Amniotic stem cell (primary cell): ENCODE measurements at places on chromosomes 12 and 14.

GRCh38 chr14:74964787-74965485 is 9.5 kb upstream of the PGF start:
- DNase-seq, result no peak

DNA sequence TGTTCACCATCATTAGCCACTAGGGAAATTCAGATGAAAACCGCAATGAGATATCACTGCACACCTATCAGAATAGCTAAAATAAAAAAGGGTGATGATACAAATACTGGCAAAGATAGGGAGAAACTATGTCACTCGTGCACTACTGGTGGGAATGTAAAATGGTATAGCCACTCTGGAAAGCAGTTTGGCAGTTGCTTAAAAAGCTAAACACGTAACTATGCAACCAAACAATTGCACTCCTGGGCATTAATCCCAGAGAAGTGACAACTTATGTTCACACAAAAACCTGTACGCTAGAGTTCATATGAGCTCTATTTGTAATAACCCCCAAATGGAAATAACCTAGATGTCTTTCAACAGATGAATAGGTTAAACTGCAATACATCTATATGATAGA is 35.4 kb downstream of the GPR135 start:
- DNase-seq, result no peak

GRCh38 chr14:24079491-24080141 is 8.3 kb downstream of the CPNE6 start:
- no peak for DNase-seq

DNA sequence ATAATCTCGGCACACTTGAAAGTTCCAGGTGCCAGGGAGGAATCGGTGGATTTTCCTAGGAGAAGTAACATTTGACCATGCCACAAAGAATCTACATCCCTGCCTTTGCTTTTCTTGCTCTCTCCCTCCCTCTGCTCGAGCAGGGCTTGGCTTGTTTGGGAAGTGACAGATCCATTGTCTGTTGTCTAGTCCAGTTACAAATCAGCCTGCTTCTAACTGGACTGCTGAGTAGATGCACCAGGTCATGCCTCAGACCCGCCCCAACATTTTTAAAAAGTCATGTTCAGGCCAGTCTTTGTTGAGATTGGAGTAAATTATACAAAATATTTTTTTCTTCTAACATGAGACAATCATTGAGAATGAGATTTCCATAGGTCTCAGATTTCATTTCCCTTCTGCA is 153.4 kb downstream of the GCH1 start:
- DNase-seq, result no peak

DNA sequence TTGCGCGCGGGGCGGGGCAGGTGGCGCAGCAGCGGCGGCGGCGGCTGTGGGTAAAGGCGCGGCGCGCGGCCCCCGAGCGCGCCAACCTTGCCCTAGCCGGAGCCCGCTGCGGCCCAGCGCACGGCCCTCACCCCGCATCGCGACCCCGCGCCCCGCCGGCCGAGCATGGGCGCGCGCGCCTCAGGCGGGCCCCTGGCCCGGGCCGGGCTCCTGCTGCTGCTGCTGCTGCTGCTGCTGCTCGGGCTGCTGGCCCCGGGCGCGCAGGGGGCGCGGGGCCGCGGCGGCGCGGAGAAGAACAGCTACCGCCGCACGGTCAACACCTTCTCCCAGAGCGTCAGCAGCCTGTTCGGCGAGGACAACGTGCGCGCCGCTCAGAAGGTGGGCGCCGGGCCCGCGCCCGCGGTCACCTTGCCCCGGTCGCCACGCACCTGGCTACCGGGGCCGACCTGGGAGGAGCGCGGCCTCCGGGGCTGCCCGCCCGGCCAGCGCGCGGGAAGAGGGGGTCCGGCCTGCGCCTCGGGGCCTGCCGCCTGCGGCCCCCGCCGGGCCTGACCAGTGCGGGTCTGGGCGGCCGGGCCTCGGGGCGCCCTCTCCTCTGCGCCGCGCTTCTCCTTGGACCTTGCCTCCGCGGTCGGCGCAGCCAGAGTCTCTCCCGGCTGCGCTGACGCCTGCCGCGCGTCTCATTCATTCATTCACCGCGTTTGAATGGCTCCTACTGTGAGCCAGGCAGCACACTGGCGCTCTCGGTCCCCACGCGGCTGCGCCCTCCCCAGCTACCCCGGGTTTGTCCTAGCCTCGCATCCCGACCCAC is at the start of gene BRI3BP:
Gene BRI3BP, plus strand, starts transcription at position 20 of the 811 bp plus-strand sequence. Its CDS starts 146 bp downstream, at position 166.
- no peak for DNase-seq

DNA sequence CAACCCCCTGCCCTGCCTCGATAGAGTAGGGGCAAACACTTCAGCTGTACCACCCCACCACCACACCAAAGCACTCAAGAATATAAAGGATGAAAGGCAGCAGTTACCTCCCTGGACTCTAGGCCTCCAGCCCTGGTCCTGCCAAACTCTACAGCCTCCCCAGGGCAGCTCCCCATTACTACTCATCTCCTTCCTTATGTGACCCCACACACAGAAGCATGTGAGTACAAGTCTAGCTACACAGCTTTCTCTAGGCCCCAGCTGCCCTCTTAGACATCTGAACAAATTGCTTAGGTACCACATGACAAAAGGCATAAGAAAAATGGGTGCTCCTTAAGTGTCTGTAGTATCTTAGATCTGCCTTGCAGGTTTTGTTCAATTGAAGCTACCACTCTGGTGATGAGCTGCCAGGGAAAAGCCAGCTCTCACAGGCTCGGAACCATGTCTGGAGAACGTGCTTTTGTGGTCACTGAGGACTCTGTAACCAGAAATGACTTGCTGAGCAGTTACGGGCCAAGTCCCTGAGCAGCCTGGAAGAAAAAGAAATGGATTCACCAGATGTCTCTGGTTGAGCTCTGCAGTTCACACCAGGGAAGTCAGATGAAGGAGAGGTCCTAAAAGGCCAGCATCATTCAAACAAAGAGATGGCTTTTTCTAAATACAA is 32.8 kb downstream of the FMNL3 start:
- no peak for DNase-seq

DNA sequence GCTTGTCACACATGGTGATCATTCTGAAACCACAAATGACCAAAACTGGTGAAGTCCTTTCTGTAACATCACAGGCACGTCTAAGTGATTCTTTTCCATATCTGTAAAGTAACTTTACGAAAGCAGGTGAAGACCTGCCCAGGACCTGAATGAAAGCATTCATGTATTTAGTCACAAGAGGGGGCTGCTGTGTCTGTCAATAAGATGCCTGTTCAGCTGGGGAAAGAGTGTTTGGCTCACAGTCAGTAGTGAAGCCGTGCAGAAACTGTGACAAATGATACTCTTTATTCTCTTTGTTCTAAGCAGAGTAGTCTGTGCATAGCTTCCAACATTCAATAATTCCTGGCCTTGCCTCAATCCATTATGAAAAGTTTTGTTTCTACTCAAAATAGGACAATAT is 373.5 kb upstream of the OR4E1 start:
- no peak for DNase-seq

DNA sequence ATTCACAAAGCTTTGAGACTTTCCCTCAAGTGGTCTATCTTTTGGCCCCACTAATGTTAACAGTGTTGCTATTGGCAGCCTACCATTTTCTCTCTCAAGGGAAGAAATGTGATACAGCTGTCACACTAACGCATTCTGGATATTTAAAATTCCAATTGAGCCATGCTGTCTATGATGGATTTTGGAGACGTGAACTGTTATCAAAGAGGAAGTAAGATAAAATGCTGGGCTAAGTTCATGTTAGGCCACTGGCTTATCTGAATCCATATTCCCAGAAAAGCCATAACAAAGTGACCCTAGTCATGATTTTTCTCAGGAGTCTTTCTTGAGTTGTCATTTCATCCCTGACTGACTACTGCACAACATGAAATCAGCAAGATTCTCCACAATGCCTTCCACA is 200.2 kb downstream of the PHLDA1 start:
- no peak for DNase-seq

DNA sequence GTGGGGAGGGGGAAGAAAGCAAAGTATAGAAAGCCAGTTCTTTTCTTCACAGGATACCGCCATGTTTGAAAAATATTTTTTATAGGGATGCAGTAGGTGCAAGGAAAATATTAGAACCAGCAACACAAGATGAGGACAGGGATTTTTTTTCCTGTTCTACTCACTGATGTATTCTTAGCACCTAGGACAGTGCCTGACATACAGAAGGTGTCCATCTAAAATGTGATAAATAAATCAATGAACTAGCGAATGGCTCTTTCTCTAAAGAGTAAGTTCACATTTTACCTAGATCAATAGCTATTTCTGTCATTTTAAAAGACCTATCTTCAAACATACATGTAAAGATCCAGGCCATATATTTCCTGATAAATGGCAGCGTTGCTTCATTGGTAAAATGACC is 18.8 kb downstream of the EGLN3 start:
- no peak for DNase-seq

GRCh38 chr14:24213866-24214662 is 776 bp upstream of the CHMP4A start:
- DNase-seq, result no peak

DNA sequence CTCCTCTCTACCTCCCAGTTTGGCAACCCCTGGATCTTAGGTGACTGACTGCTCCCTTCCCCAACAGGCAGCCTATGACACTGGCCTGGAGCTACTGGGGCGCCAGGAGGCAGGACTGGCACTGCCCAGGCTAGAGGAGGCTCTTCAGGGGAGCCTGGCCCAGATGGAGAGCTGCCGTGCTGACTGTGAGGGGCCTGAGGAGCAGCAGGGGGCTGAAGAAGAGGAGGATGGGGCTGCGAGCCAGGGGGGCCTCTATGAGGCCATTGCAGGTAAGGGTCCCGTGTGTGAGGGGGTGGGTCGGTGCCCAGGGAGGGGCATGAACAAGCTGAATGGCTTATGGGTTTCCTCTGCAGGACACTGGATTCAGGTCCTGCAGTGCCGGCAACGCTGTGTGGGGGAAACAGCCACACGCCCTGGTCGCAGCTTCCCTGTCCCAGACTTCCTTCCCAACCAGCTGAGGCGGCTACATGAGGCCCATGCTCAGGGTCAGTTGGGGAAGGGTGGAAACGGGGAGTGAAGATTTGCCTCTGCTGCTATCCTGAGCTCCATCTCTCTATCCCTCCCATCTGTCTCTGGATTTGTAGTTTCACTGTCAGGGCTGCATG is 2.2 kb downstream of the P3H3 start:
- DNase-seq, result no peak

DNA sequence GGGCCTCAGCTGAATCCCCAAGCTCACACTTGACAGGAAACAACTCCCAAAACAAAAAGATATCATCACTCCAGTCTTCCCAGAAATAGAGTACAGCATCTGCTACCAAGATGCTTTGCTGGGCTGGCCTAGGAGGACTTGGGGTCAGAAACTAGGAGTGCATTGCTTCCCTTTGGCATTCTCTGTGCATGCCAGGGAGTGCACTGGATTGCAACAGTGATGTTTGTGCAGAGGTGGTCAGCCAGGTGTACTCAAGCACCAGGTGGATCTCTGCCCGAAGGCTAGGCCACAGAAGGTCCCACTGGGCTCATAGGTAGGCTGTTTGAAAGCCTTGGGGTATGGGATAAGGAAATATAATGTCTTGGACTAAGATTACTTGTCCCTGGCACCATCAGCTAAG is 51.1 kb downstream of the RAB35 start:
- no peak for DNase-seq

DNA sequence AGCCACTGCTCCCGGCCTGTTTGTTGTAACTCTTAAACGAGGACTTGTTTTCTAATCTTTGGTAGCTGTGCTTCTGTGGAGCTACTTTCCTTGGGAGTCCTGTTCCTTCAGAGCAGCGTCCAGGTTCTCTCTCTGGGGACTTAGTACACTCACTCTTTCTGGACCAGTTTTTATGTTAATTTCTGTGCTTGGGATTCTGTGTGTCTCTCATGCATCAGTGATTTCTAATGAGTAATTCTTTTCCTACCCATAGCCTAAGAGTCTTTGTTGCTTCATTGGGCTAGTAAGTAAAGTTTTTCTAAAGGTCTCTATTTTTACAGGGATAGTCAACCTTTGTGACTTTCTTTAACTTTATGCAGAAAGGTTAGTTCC is 289.3 kb downstream of the FBXL14 start:
- no peak for DNase-seq

- no peak for DNase-seq
These were observed 1324.8 kb downstream of the TMEM121 start for GRCh38 chr14:106850913-106851825.

DNA sequence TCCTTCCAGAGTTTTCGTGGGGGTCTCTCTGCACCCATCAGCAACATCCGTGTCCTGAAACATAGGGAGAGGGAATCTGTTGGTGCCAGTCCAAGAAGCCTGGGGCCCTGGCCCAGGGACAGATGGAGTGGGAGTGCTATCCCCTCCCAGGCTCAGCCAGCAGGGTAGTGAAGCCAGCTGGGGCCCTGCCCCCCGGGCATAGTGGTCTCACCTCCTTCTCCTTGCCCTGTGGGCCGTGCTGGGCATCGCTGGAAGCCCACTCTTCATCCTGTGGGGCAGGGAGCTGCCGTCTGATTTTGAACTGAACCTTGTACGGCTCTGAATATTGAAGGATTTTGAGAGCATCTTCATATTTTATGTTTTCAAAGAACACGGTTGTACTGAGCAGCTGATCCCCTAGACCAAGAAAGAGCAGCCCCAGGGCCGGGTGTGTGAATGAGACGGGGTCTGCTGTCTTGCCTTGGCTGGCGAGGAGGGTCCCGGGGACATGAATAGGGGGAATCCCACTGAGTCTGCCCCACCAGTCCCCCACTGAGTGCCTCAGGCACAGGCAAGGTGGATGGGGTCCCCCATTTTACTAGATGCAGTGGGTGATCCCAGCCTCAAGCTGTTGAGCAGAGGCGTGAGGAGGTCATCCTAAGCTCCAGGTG is 23.3 kb downstream of the AHNAK2 start:
- no peak for DNase-seq

GRCh38 chr12:25320123-25321006 is 69.6 kb upstream of the KRAS start:
- DNase-seq, result no peak

DNA sequence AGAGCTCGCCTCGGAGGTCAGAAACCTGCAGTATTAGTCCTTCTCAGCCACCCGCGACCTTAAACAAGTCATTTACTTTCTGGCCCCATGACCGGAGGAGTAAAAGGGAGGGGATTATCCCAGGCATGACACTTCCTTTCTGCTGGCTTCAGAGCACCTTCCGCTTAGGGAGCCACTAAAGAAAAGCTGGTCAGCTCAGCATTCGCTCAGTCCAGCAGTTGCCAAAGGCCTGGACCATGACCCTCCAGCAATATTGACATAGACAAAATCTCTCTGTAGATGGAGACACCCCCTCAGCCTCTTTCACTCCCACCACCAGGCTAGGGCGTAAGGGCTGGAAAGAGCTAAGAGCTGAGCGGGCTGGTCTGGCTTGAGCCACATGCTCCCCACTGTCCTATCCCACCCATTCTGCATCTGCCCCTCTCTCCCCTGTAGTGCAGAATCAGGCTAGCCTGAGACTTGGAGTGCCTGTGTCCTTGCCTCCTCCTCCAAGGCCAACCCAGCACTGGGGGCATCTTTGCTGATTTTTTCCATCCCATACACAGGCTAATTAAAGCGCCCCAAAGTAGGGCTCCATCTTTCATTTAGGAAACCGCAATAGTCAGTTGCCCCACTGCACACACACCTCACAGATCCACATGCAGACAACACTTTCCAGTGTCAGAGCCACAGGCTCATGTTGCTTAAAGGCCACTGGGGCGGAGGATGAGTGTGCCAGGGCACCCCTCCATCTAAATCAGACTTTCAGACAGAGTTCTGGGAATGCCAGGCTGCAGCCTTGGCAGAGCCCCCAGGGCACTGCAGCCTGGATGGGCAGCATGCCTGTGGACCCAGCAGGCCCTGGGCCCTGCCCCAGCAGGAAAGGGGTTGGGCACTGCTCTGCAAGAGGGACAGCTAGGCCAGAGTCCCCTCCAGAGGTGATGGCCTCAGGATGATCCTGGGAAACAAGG is 4.0 kb upstream of the CPNE6 start:
- DNase-seq, result no peak
